Panc1 (cell line): ENCODE measurements at places on chromosomes 2 and 18.

DNA sequence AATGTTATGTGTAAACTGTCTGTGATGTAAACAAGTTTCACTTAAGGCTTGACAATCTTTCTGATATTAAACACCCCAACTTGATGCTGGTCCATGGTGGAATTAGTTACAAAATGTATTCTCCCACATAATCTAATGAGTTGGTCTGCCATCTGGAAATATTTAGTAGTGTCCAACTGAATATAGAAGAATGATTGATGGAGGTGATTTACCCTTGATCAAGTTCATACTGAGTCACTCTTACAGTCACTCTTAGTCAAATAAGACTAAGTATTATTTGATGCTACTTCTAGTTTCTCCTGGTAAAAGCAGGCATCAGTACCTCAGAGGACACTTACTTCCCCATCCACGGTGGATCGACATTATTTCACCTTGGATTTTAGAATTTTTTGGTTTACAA lies 198.1 kb downstream of the SATB2 start:
- no peak for DNase-seq

GRCh38 chr18:24736662-24737330 lies 276.4 kb downstream of the HRH4 start:
- no peak for DNase-seq

GRCh38 chr18:77207540-77207939 lies 42.1 kb upstream of the GALR1 start:
- DNase-seq: no peak

DNA sequence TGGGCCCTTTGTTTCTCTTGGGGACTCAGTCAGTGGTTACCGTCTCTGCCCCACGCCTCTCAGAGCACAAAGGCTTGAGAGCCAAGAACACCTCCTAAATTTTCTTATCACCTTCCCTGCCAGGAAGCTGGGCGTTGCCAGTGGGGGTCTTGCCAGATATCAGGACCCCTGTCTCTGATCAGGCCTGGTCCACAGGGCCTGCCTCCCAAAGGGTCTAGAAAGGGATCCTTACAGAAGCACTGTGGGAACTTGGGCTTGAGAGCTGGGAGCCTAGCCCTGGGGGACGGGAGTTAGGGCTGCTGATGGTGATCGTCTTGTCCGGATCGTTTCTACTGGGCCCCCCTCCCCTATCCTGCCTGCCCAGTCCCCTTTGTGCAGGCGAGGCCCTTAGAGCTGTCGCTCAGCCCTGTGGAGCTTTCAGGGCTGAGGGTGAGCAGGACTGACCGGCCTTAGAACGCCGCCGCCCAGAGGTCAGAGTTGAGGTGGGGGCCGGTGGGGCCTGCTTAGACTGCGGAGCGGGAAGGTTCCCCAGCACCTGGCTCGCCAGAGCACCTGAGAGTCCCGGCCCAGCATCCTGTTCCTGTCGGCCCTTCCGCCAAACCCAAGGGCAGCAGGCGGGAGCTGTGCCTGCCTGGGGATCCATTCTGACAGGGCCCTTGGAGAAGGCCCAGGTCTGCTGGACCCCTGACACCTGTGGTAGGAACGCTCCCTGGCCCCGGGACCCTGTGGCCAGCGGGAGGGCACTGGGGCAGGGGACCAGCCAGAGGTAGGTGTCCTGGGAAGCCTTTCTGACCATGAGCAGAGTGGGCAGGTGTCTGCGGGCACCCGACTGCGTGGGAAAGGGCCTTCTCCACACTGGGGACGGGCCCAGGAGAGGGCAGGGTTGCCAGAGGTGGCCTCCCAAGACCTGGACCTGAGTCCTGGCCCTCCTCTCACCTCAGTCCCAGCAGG lies 956 bp downstream of the ESPNL start:
- no peak for DNase-seq

- DNase-seq: no peak
Measured at GRCh38 chr2:26016012-26016705, 17.7 kb upstream of the RAB10 start.

GRCh38 chr2:26850000-26850431 lies 2.1 kb downstream of the DPYSL5 start:
- no peak for DNase-seq

- no peak for DNase-seq
Measured at GRCh38 chr2:188383158-188383557, 91.5 kb downstream of the GULP1 start.

- no peak for DNase-seq
Measured at GRCh38 chr2:238598802-238599530, 172.2 kb downstream of the ASB1 start.

DNA sequence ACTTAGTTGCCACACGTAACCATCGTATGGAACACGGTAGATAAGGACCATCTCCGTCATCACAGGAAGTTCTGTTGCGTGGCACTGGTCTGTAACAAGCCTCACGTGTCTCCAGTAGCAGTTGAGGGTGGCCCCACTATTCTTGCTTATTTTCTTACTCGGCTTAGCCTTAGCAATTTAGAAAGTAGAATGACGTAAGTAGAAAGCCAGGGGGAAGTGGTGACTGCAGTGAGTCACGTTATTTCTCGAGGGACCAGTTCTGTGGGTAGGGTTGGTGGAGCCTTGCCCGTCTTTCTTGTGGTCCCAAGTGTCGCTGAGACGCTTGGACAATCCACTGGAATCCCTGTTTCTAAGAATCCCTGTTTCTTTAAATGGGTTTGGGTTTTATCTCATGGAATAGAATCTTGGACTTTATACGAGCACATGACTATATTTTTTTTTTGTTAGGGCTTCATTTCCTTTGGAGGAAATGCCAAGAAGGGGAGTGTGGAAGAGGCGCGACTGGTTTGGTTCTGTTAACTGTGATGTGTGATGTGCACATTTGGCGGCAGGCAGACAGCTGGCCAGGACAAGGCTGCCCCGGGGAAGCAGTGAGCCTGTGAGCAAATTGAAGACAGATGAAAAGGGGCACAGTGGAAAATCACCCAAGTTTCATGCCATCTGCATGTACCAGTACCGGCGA lies 96.2 kb downstream of the CABLES1 start:
- DNase-seq: no peak

- DNase-seq: no peak
Measured at GRCh38 chr2:55923982-55924321, 370 bp upstream of the EFEMP1 start.

DNA sequence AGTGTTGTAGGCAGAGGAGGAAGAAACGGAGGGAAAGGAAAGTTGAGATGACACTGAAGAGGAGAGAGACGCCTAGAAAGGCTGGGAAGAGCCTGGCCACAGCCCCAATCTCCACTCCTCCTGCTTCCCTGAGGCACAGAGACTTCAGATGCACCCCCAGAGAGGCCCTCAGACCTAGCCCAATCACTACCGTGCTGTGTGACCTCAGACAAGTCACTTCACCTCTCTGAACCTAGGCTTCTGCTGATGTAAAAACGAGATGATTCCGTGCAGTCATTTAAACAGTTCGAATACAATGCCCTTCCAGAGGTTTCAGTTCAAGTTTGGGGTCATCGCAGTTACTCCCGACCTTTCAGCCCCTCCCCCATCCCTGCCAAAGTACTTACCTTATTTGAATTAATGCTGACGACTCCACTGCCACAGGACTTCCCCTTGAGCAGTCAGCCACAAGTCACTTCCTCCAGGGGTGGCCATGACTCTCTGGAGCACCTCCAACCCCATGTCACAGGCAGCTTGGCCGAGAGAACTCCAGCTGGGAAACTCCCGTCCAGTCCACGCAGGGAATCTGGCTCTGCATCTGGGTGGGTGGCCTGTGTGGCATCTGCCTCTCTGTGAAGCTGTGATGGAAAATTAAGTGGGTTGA lies 105.2 kb upstream of the ID2 start:
- DNase-seq: no peak

GRCh38 chr2:219736209-219736608 lies 108.8 kb downstream of the SLC4A3 start:
- peak; percentile 15 for DNase-seq

DNA sequence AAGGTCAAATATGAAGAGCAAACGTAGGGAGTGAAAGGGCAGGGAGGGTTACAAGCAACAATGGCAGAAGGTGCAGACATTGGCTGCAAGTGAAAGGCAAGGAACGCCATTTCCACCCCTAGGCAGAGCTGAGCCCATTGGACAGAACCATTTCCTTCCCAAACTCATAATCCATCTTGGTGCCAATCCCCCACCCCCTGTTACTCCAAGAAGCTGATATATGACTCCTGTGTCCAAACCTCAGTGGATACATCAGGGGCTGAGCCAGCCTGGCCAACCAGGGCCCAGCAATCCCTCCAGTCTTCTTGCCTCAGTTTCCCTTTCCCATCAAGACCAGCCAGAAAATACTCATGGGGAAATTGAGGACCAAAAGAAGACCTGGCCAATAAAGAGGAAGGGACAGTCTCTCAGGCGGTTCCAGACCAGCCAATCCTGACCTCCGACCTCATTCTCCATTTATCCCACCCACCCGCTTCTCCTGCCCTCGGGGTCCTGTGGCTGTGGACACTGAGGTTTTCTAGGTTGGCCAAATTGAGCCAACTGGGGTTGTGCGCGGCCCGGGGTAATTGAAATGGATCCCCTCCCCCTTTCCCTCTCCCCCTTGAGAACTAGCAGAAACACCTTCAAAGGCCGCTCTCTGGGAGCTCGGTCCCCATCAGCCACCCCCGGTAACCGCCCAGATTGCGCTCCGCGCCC lies 24.8 kb downstream of the TNS1 start:
- no peak for DNase-seq

GRCh38 chr2:217753460-217754200 lies 249.2 kb downstream of the TNS1 start:
- no peak for DNase-seq

GRCh38 chr2:8806885-8807704 lies 30.3 kb downstream of the KIDINS220 start:
- no peak for DNase-seq

DNA sequence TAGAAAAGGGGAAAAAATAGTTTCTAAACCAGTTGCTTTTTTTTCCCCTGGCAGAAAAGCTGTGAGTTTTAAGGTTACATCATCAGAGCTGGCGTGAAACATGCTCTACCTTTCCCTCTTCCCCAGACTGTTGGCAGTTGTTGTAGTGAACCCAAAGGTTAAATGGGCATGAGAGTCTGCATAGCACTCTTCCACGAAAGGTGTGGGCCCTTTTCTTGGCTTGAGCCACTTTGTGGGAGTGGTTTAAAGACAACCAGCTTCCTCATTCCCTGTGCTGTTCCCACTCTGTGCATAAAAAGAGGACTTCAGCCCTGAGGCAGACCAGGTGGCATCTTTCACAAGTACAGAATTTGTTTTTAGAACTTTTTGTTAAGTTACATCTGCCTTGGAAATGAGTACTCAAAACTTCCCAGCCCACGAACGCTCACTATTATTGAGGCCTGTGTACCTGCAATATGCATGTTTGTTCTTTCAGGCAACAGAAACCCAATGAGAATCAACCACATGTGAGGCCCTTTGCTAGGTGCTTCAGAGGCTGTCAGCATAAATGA lies 243.8 kb downstream of the BABAM2 start:
- no peak for DNase-seq

- DNase-seq: no peak
Measured at GRCh38 chr2:73172963-73173362, 29.4 kb upstream of the NOTO start.

DNA sequence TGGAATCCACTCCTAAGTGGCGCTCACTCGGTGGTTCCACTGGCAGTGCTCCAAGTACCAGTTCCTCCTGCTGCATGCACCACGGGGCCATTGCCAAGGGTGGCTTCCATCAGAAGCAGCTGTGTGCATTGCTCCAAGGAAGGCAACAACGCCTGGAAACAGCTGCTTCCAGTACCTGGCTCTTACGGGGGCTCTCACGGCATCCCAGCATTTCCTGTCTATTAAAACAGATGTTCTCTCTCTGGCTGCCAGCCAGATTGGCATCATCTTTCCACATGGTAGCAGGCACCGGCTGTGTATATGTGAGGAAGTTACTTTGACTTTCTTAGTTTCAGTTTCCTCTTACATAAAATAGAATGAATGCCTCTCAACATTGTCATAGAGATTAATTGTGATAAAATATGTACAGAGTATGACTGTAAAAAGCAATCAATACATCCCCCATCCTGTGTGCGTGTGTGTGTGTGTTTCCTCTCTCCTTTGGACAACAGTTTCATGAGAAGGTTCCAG lies 84.9 kb downstream of the CMPK2 start:
- no peak for DNase-seq

DNA sequence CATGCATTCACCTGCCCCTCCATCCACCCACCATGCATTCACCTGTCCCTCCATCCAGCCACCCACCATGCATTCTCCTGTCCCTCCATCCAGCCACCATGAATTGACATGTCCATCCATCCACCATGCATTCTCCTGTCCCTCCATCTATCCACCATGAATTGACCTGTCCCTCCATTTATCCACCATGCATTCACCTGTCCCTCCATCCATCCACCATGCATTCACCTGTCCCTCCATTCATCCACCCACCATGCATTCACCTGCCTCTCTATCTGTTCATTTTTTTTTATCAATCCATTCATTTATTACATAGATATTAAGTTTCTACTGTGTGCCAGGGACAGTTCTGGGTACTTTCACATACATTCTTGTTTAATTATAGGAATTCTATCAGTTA lies 69.2 kb downstream of the MYCN start:
- no peak for DNase-seq

GRCh38 chr2:62204998-62205496 lies 9.1 kb downstream of the B3GNT2 start:
- DNase-seq: no peak

- no peak for DNase-seq
Measured at GRCh38 chr18:52395146-52395852, 55.3 kb downstream of the DCC start.

DNA sequence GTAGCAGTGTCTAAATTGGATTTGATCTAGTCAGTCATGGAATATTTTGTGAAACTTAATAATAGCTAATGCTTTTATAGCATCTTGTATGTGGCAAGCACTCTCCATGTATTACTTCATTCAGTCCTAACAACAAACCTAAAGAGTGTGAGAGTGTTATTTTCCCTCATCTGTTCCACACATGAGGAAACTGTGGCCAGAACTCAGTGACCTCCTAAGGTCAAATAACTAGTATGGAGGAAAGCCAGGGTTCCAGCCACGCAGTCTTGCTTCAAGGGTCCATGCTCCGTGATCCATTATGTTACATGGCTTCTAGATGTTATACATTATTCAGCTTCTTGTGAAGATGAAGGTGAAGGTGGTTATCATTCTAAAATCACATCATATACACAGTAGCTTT lies 45.5 kb downstream of the TWSG1 start:
- no peak for DNase-seq

DNA sequence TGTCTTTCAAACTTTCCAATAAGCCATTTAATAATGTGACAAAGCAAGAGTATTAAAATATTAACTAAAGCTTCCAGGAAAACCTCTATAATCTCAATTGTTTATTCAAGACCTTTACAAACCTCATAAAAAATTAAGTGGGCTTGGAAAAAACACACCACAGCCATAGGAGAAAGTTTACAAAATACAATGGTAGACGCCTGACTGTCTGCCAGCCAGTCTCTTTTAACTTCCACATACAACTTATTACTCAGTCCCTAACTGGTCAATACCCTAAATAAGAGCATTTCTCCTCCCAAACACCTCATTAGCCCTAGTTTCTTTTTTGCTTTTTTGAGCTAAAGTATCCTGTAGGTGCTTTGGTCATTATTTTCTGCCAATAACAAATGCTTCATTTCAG lies 247.4 kb upstream of the CYP26B1 start:
- DNase-seq: no peak

- no peak for DNase-seq
Measured at GRCh38 chr18:62596145-62597005, 73.5 kb downstream of the ZCCHC2 start.
